ENCODE measurements at places on chromosomes 2 and 18.

- DNase-seq = no peak
These were observed 377.1 kb upstream of the SOX11 start for GRCh38 chr2:5315041-5315440.

- no peak for DNase-seq
These were observed 6.9 kb downstream of the RAB17 start for GRCh38 chr2:237583385-237584295.

DNA sequence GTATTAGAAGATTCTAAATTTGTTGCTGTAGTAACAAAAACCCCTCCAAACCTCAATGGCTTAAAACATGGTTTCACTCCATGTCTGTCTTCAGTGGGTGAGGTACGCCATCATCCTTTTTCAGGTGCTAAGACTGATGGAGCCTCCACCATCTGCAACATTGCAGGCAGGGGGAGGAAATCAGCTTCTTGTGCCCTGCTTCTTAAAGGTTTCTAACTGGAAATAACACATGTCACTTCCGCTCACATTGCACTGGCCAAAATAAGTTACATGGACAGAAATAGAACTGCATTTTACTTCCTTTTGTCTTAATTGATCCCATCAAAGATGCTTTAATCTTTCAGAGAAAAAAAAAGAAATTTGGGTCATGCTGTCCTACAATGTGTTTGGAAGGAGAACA, 94.1 kb downstream of the GALNT3 start:
- DNase-seq = no peak

DNA sequence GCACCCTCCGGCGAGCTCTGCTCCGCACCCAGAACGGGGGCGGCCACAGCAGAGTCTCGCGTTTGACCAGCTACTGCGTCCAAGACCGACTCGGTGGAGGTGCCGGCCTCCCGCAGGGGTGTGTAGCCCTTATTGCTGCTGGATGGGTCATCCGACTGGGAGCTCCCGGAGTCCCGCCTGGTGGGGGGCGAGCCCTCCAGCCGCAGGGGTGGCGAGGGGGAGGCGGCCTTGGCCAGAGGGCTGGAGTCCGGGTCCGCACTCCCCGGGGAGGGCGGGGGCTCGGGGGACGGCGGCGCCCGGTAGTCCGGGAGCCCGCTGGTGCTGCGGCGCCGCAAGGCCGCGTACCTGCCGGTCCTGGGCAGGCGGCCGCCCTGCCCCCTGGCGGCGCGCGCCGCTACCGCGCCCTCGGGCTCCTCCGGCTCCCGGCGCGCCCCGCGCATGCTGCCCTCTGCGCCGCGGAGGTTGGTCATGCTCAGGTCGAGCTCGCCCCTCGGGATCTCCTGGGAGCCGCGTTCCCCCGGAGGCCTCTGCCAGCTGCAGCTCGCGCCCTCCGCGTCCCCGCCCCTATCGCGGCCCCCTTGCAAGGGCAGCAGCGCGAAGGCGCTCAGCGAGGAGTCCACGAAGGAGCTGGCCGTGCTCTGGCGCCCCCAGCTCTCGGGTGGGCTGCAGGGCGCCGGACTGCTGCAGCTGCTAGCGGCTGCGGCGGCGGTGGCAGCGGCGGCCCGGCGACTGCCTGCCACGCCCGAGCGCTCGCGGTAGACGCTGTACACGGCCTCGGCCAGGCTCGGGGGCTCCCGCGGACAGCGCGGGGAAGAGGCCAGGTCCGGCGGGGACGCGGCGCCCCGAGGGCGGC, 4.8 kb downstream of the TMEM200C start:
- DNase-seq = no peak

GRCh38 chr2:105510761-105511528, 112.1 kb upstream of the FHL2 start:
- no peak for DNase-seq

DNA sequence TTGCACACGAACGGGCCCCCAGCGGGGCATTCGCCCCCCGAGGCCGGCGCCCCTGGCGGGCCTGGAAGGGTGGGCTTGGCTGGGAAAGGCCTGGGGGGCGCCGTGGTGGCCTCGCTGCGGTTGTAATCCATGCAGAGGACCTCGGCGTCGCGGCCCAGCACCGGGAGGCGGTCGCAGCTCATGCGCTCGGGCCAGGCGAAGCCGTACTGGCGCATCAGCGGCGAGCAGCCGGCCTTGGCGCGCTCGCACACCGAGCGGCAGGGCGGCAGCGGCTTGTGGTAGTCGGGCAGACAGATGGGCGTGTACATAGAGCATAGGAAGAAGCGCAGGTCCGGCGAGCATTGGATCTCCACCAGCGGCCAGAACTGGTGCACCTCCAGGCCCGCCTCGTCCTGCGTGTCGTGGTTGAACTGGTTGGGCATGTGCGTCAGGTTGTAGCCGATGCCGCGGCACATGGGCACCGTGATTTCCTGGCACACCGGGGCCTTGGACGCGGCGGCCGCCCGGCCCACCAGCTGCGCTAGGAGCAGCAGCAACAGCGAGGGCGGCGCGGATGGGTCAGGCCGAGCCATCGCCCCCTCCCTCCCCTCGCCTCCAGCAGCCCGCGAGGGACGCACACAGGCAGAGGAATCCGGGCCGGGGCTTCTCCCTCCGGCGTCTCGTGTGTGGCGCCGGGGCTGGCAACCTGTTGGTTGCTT, 1.4 kb downstream of the FZD5 start:
- no peak for DNase-seq

- no peak for DNase-seq
These were observed 10.9 kb downstream of the NBEAL1 start for GRCh38 chr2:203025592-203025991.

DNA sequence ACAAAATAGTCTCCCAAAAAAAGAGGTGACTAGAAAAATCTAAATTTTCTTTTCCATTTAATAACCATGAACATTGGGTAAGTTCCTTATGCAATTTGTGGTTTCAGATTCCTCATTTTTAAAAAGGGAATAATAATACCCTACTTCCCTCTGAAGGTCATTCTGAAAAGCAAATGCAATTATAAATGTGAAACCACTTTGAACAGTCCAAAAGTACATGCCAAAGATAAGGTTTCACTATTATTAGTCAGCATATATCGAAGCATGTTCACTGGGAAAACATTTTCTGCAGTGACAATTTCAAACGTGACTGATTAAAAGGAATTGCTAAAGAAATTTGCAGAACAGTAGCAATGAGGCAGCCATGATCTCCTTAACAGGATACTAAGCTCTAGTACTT, 100.1 kb upstream of the RNF152 start:
- DNase-seq = no peak

- DNase-seq = no peak
These were observed 32.3 kb upstream of the MPP4 start for GRCh38 chr2:201730651-201731285.

GRCh38 chr2:201406077-201406662, 45.1 kb downstream of the TRAK2 start:
- DNase-seq = no peak

GRCh38 chr2:95275601-95276243, 1.5 kb downstream of the PROM2 start:
- no peak for DNase-seq

DNA sequence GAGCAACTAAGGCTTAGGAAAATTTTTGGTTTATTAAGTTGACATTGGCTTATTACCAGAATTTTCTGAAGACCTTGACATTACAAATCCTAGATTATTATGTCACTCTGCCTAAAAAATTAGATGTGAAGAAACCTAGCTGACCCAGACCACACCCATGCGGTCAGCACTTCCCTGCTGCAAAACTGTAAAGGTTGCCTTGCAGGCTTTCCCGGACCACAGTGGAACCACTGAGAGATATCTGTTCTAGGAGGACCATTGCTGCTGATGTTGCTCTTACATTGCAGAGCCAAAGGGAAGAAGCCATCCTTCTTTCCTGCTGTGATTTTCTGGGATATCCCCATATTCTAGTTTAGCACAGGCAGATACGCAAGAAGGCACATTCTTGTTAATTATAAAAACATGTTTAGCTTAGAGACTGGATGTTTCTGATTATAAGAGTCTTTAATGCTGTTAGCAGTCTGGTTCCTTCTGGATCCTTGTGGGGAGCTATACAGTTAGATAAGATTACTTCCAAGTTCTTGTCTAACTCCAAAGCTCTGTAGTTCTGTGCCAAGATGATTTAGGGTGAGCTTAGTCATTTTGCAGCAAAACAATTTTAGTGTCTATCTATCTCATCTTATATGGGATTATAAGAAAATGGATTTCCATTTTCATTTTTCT, 70.2 kb downstream of the AOX1 start:
- no peak for DNase-seq

DNA sequence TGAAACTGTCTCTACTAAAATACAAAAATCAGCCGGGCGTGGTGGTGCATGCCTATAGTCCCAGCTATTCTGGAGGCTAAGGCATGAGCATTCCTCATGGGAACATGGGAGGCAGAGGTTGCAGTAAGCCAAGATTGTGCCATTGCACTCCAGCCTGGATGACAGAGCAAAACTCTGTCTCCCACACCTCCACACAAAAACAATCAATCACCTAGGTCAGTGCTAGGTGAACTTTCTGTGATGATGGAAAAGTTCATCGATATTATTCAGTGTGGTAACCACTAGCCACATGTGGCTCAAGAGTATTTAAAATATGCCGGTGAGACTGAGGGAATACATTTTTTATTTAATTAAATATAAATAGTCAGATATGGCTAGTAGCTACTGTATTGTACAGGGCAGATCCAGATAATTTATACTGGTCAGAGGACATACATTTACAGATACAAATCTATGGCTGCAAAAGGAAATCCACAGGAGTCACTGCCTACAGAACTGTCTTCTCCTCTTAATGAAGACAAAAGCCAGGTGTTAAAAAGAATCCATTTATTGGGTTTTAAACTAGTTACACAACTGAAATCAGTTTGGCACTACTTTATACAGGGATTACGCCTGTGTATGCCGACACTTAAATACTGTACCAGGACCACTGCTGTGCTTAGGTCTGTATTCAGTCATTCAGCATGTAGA, 3.9 kb upstream of the GPR75 start:
- DNase-seq = no peak

- no peak for DNase-seq
These were observed 1310.8 kb upstream of the CHAC2 start for GRCh38 chr2:52456561-52457377.

- peak; percentile 25 for DNase-seq
These were observed 1029.1 kb upstream of the KLHL29 start for GRCh38 chr2:22355816-22356433.

DNA sequence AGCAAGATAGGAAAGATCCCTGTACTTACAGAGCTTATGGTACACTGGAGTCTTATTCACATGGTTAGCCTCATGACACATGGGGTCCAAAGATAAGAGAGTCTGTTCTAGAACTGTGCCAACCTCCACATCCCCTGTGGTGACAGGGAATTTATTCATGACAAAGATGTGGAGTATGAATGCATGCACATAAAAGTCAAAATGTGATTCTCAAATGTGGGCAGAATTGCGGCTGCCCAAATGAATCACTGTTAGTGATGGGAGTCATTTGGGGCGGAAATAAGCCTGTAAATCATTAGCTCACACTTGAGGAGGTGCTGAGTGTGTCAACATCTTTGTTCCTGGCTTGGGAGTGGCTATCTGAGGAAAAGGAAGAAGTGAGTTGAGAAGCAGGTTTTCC, 560.6 kb downstream of the SLC4A3 start:
- DNase-seq = no peak

- peak; percentile 60 for DNase-seq
These were observed 24.6 kb upstream of the ATOH8 start for GRCh38 chr2:85728883-85729824.

DNA sequence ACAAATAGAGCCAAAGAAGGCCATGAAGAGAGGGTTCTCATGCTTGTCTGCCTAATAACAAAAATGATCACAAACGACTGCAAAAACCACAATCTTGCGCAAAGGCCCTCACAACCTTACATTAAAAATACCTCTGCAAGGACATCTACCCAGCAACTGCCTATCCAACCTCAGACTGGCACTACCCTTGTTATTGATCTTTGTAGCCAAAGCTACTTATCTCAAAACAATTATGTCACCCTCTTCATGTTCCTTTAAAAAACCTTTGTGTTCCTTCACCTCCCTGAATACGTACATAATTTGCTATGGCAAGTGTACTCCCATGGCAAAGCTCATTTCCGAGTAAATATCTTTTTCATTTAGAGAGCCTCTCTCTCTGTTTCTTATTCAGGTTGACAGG, 44.1 kb downstream of the TMEM163 start:
- DNase-seq = no peak

DNA sequence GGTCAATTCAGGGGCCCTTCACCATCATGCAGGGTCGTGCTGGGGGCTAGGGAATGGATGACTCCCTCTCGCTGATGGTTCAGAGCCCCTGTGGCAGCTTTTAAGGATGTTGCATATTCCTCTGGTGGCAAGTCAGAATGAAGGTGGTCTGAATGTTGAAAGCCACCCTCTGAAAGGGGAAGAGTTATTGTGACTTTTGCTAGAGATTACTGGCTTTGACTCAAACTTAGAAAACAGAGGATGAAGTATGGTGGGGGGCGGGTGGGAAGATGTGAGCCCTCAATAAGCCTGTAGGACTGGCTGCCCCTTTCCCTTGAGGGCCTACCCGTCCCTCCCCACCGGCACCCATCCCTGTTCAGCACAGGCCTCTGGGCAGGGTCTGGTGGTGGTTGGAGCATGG, 23.2 kb downstream of the MC2R start:
- DNase-seq = no peak

- DNase-seq = peak; percentile 36
These were observed 35.9 kb downstream of the ADI1 start for GRCh38 chr2:3483227-3483985.

- no peak for DNase-seq
These were observed 41.4 kb downstream of the CHST9 start for GRCh38 chr18:27143580-27144287.

DNA sequence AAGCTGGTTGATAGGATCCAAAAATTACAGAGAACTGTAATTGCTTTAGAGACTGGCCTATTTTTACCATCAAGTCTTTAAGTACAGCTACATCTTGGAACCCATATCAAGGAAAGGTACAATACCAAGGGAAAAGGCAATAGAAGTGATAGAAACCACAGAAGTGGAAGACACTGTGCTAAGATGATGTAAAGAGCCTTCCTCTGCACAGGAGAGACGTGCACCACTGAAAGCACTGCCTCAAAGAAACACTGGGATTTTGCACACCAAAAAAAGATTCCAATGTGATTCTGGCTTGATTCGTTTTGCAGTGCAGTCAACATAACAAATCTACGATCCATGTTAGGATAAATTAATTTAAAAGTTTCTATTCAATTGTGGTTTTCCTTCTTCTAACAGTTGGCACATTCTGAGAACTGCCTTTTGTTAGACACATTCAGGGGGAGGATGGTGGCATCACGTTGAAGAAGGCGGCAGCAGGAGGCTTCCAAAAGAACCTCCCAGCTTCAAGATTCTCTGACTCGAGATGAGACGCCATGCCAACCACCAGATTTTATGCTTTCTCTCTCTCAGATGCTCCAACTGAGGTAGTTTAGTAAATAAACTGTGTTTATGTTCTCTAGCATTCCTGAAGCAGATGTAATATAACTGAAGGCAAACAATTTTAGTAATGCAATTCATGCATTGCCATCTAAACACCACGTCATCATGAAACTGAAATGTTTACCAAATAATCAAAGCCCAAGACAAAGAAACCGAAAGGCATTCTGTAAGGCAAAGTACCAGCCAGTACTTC, 102.9 kb downstream of the BCL2 start:
- DNase-seq = no peak

- DNase-seq = no peak
These were observed 1783.2 kb upstream of the CELF4 start for GRCh38 chr18:39348757-39349156.

GRCh38 chr18:3358310-3358709, 91.7 kb upstream of the TGIF1 start:
- no peak for DNase-seq

GRCh38 chr2:127153691-127154158, 46.8 kb upstream of the BIN1 start:
- peak; percentile 35 for DNase-seq

GRCh38 chr2:15941871-15942710, 1.7 kb downstream of the MYCN start:
- peak; percentile 17 for DNase-seq

All from occipital lobe (tissue), 3 donors.